ENCODE measurements at places on chromosomes 12 and 14.

- DNase-seq = no peak
Measured at GRCh38 chr14:105053996-105054395, 11.2 kb downstream of the GPR132 start.

DNA sequence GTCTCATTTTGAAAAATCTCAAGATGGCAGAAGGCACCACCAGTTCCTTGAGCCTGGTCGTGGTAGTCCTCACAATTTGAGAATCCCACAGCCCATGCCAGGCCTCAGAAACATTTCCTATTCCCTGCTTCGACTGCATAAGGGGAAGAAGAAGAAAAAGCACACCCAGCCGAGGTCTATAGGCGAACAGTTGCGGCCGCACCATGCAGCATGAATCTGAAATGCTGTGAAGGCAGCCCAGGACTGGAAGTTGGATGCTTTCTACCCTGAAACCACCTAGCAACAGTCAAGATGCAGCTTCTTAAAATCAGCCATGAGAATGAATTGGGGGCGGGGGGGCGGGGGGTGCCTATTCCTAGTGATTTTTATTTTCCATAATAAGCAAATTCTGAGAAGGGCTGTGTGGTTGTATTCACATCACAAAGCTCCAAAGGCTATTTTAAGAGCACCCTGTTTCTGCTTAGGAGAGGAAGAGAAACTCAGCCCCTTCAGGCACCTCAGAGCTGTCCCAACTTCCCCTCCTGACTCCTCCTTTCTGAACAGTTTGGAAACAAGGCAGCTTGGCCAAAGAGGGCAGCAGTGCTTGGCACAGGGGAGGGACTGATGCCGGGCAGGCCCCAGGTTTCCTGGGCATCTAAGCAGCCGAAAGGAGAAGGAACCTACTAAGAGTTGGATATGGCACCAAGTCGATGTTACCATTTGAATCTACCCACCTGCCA, 172.5 kb upstream of the FOXN3 start:
- DNase-seq = no peak

GRCh38 chr12:81644503-81644902, 114.6 kb downstream of the PPFIA2 start:
- DNase-seq = no peak

DNA sequence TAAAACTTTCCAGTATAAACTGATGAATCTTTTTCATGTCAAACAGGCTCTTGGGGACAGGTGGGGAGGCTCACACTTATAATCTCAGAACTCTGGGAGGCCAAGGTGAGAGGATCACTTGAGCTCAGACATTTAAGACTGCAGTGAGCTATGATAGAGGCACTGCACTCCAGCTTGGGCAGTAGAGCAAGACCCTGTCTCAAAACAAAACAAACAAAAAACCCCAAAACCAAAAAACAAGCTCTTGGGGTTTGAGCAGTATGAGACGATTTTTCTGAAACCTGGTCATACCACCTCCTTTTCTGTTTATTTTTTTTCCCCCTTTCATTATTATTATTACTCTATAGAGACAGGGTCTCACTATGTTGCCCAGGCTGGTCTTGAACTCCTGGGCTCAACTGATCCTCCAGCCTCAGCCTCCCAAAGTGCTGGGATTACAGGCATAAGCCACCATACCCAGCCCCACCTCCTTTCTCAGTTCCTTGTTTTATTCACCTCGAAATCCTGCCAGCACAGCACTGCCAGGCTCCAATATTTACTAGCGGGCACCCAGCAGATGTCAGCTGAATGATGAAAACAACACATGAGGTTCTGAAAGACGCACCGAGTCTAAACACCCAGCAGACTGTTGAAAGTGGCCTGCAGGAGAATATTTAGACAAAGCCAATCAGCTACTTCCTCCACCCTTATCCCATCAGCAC, 19.5 kb upstream of the CDK17 start:
- no peak for DNase-seq

DNA sequence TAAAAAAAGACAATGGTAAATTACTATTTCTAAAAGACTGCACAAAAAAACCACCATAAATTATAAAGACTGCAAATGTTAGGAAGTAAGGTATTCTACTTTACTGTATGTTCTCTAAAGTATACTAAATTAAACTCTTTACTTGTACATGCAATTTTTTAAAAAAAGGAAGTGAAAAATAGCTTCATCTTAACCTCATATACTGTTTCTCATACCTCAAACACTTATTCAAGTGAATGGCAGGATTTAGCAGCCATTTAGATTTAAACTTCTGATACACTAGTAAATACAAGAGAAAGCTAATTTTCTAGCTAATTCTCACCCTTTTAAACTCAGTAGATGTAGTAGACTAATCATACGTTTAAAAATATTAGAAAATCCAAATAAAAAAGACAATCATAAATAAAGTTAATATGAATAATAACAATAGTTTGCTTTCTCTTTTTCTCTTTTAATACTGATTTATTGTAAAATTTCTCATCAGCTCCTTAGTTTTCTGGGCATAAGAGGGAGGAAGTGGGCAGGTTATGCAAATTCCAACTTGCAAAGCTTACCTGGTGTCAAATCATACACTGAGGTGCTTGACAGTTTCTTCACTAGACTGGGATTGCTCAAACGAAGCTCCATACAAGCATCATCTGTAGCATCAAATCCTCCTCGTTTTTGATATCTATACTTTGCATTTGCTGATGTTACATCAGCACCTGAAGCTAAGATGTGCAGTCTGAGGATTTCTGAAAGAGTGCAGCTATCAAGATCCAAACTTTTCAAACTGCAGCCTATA, 71.0 kb upstream of the CFL2 start:
- DNase-seq = no peak

DNA sequence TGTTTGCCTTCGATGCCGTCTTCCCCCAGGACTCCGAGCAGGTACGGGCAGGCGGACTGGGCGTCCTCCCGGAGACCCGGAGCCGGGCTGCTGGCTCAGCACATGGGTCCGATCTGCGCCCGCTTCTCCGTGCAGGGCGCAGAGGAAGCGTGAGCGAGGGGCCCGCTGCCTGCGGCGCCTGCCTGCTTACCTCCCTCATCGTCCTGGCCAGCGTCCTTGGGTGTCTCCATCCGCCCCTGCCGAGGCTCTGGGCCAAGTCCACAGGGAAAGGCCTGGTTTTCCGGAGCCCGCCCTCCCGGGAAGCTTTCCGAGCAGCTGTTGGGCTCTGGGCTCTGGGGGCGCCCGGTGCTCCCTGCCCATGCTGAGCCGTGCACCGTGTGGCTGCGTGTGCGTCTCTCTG, 33.5 kb downstream of the KIF26A start:
- DNase-seq = no peak

GRCh38 chr12:73383584-73384222, 1111.5 kb downstream of the TRHDE start:
- no peak for DNase-seq

DNA sequence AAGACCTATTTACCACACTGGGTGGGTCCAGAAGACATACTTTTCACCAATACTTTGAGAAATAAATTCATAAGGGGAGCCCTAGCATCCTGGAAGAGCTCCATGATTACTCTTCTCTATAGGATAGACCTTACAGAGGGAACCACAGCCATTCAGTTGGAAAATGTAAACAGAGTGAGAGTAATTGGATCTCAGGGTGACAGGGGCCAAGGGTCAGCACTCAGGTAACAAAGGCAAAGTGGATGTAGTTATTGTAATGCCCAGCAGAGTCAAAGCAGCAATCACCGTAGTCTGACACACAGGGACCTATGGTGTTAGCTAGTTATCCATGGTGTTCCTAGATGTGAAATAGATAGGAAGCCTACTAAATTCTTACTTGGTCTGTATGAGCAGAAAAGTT, 10.8 kb upstream of the GTF2A1 start:
- no peak for DNase-seq

DNA sequence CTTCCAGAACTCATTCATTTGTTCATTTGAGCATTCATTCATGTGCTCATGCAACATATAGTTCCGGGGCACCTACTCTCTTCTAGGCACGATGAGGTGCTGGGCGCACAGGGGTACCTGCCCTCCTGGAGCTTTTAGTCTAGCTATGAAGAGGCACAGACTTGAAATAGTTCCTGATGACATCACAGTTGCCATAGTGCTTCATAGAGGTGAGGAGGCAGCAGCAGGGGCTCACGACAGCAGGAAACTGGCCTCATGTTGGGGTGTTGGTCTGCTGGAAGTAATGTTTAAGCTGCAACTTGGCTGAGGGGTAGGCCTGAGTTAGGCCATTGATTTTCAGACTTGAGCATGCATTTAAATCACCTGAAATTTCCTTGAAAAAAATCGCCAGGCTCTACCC, 195.5 kb downstream of the PHETA1 start:
- DNase-seq = no peak

Data from esophagus muscularis mucosa (tissue), 4 donors.